ENCODE measurements at places on chromosomes 7 and 10. TPM values are rescaled to one million over a fixed set of nuclear protein-coding genes. Genes with fewer than 3 reads are reported as not detected.

The ASB4 gene
- 0.41 TPM for total RNA-seq

The OR6B1 gene
- 0.08 TPM for total RNA-seq

The DCLRE1C gene
- total RNA-seq: 10.8 TPM

The IFIT2 gene
- 0.23 TPM for total RNA-seq

The A1CF gene
- 0.38 TPM for total RNA-seq

The SPDYE8 gene
- 0.92 TPM for total RNA-seq

The CH25H gene
- not detected for total RNA-seq

The PLXNA4 gene
- total RNA-seq: 8.5 TPM

The NME8 gene
- not detected for total RNA-seq

The PLEKHS1 gene
- 0.27 TPM for total RNA-seq

- no peak for ATAC-seq
Observed at GRCh38 chr10:48606530-48607355, 1.9 kb upstream of the ARHGAP22 start.

DNA sequence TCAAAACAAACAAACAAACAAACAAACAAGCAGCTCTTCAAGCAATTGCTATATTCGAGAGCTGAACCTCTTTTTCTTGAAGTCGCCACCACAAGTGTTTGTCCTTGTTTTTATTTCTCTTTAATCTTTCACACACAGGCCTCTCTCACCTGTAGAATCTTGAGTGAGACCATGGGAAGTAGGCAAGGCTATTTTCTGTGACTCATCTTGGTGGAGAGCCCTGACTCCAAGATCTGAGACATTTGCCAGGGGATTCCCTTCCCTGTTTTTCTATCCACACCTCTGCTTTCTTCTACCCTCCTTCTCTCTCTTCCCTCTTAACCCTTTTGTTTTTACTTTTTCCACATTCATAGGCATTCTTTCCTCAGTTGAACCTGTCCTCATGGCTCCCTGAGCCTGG lies 8.0 kb upstream of the TAS2R60 start:
- ATAC-seq: no peak

DNA sequence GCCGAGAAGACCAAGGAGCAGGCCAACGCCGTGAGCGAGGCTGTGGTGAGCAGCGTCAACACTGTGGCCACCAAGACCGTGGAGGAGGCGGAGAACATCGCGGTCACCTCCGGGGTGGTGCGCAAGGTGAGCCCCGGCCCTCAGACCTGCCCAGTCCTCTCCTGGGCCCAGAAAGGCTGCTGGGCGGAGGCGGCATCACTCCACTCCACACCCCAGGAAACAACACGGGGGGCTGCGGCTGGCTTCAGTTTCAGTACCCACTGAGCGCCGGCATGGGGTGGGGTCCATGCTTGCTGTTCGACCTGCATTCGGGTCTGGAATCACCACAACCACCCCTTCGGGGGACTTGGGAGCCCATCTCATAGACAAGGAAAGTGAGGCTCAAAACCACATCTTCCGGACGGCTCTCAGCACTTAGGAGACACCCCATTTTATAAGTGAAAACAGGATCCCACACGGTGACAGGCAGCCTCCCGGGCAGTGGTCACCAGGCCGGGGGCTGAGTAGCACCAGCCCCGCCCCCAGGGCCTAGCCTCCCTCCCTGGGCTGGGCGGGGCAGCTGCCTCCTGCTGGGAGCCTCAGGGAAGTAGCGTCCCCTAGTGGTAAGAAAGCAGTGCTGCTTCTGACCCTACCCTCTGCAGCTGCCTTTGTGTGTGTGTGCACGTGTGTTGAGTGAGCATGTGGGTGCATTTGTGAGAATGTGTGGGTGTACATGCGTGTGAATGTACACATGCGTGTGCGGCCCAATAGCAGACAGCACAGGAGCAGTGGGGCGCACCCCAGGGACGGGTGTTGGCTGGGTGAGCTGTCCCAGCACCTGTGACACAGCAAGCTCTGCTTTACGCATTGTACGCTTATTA lies 1.8 kb downstream of the SNCG start:
- ATAC-seq: peak; percentile 36

DNA sequence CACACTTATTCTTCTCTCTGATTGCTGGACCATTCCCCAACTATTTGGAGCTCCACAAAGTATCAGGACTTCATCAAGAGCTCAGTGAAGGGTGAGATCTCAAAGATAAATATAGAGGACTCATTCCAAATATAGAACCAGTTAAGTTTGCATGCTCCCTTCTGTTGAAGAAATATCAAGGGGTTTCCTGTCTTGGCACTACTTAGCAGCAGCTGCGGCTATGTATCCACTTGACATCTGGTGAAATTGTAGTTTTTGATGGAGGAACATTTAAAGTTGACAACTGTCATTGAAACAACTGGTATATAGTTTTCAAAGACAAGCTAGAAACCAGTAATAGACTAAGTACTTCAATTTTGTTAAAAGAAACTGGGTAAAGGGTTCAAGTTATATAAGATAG lies 1.0 kb upstream of the SPAG6 start:
- no peak for ATAC-seq

GRCh38 chr7:86645225-86645608 lies 1.5 kb downstream of the GRM3 start:
- peak; percentile 16 for ATAC-seq

DNA sequence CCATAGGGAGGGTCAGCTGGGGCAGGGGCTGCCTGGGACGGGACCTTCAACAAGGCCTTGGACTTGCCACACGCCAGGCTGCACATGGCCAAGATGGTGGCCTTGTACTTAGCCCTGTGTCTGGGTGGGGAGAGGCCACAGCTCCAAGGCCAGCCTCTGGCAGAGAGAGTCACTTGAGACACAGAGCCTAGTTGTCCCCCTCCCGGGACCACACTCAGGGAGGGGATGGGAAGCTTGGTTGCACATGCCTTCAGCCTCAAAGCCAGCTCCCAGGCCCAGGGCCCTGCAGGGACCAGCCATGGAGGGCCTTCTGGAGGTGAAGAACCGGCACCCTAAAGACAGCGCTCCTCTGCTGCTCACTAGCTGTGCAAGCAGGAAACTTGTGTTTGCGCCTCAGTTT lies 16.7 kb downstream of the MMRN2 start:
- no peak for ATAC-seq

- no peak for ATAC-seq
Observed at GRCh38 chr7:112868609-112869008, 78.4 kb upstream of the TMEM168 start.

DNA sequence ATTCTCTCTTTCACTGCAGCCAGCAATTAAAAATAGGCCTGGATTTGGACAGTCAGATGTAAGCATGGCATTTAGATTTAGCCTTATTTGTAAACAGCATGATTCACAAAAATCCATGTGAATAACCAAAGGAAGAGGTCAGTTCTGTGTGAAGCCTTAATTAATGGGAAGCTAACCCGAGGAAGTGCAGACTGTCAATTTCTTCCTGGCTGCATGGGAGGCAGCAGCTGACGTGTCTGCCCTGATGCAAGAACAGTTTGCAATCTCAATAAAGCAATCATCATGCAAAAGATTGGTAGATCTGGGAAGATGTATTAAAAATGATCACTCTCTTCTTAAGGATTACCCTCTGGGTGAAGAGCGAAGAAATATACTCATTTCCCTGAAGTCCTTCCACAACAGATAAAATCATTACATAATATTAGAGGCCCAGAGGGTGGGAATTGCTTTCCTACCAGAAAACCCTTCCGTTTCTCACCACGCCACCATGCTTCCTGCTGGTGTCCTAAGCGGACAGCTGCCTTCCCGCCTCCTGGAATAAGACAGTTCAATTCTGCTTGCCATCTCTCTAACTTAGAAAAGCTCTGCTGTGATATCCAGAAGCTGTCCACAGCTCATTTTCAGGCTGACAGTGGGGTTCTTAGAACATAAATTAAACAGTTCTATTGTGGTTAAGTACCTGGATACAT lies 526.7 kb upstream of the NRP1 start:
- peak; percentile 46 for ATAC-seq

DNA sequence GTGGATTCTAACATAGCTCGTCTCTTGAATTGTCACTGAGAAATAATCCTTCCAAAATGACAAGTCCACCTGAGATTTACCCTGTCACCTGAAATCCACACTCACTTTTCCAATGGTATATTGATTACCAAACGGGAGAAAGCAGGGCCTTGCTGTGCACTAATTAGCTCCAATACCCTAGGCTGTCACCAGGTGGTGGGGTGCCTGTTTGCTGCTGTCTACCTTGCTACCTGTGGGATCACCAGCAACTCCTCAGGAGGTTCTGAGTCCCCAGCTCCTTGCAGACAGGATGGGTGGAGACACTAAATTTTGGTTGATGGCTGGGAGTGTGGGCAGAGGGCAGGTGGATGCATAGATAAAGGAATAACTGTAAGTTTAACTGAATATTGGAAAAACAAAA lies 237.2 kb upstream of the ZNF32 start:
- no peak for ATAC-seq

- ATAC-seq: peak; percentile 97
Observed at GRCh38 chr10:6778992-6779701, 199.1 kb upstream of the PRKCQ start.

All from motor neuron (in vitro differentiated cells).